Stimulated activated CD8-positive, alpha-beta memory T cell treated with anti-CD3 and anti-CD28 coated beads, Interleukin-4, amount 100 ng/mL, for 24 hours (primary cell): ENCODE measurements at places on chromosomes 7 and 10.

- no peak for DNase-seq
These were observed 126.3 kb upstream of the TCERG1L start for GRCh38 chr10:131437556-131438475.

GRCh38 chr7:37311355-37311754 lies 137.3 kb downstream of the ELMO1 start:
- DNase-seq: no peak

DNA sequence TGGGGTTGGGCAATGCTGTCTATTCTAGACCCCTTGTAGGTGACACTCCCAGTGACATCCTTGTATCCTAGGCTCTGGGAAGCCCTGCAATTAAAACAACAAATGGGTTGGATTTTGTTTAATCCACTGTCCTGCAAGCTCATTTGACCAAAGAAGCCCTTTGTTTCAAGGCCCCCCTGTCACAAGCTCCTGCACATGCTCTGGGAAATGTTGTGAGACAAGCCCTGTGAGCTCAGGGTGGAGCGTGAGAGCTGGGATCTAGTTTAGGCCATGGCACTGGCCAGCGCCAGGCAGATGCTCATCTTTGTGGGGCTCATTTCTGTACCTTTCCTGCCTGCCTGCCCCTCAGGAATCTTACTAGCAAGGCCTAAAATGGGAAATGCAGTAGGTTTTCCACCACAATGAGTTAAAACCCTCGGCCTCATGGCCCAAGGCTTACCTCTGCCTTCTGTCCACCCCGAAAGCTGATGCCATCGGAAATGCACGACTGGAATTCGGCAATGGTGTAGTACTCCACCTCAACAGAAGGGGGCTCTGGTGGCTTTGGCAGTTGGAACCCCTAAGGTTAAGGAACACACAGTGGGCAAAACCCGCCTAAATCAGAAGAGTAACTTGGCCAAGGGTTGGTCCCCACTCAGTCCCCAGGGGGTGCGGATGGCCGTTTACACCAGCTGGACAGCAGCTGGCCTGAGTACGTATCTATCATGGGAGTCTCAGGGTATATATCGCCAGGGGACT lies 112.0 kb downstream of the NEURL1 start:
- DNase-seq: no peak

- DNase-seq: no peak
These were observed at the start of gene PROSER2 for GRCh38 chr10:11823122-11823988. PROSER2 (plus strand) TSS chr10:11823356; CDS start chr10:11852078, 28,722 bp downstream.
